Stimulated activated naive CD8-positive, alpha-beta T cell treated with anti-CD3 and anti-CD28 coated beads, Interleukin-15, amount 100 ng/mL, for 72 hours (primary cell): ENCODE measurements at places on chromosomes 16 and 17.
A peak's percentile ranks its signal among the peaks of the same experiment; 100 is the strongest.

DNA sequence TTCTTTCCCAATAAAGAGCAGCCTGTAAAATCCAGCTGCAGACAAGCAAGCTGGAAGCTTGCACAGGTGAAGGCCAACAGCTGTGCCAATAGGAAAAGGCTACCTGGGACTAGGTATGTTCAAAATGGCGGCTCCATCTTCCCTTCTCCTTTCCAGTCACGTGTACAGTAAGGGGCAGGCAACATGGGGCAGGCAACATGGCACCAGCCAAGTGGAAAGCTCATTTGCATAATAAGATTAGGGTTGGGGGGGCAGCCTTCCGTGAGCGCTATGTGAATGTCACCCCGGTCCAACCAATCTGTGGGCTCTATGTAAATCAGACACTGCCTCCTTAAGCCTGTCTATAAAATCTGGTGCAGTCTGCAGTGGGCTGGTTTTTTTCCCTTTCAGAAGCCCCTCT, 31.3 kb downstream of the TVP23A start:
- no peak for DNase-seq

- peak; percentile 62 for DNase-seq
Measured at GRCh38 chr16:88810166-88810911, 1.4 kb downstream of the APRT start.

DNA sequence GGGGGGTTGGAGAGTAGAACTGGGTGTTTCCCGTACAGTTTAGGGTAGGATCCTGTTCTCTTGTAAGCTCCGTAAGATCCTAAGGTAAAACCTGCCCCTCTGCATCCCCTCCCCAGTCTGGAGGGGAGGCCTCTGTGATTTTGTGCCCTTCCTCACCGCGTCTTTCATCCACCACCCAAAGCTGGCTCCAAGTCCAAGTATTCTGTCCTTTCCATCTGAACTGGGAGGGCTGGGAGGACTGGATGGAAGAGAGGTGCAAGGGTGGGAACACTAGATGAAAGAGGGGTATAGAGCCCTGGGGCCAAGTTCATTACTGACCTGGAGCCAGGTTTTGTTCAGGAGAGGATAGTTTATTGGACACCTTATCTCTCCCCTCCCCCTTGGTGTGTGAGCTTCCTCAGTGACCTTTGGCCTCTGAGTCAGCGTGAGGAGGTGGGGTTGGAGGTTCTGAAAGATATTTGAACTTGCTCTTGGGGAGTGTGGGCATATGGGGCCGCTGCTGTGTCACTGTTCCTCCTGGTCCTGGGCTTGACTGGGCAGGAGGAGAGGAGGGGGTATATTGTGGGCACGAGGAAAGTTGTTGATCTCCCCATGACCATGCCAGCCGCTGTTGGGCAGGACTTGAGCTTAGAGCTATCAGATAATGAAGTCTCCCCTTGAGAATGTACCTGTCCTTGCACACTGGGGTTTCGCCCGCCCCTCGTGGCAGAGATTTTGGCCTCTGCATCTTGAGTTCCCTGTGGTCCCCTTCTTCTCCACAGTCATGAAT, 1.6 kb downstream of the LASP1 start:
- peak; percentile 66 for DNase-seq

GRCh38 chr17:55340686-55341085, 75.9 kb downstream of the HLF start:
- DNase-seq, result no peak

DNA sequence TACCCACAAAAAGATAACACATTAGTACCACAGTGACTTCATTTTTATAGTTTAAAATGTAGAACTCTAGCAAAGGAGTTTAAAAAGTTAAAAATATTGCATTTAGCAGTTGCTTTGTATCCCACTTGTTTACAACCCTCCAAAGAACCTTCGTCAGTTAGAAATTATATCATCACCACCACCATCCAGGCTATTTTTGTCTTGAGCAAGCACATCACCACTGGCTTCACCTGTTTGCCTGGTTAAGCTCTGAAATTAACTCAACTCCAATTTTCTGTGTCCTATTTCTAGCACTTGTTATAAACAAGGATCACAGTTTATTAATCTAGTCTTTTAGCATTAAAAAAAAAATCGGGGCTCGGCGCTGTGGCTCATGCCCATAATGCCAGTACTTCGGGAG, 6.1 kb downstream of the GLYR1 start:
- no peak for DNase-seq

DNA sequence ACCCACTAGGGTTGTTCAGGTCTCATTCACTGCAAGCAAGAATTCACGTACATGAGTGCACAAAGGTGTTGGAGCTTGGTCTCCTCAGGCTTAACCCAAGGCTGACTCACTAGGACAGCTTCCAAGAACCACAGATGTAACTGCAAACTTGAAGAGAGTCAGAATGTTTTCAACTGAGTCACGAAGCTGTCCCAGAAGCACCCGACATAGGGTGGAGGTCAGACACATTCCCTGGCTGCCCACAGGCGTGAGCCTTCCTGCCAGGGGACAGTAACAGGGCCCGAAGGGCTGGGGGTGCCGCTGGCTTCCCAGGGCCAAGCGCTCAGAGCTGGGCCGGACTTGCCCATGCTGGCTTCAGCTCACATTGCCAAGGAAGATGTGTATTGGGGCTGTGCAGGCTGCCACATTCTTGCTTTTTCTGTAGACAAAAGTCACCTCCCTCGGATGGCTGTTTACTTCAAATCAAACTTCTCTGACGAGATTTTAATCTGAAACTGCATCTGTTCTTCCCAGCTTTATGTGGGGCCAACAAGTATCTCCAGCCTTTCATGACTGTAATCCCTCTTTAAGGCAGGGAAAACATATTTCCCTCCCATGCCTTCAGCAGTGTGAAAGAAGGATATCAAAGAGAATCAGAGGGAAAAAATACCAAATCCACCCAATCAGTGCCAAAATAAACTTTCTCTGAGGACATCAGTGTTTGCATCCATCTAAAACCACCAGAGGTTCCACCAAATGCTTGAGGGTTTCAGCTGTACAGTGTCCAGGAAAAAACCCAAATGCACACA, 14.3 kb downstream of the CMTM3 start:
- no peak for DNase-seq

DNA sequence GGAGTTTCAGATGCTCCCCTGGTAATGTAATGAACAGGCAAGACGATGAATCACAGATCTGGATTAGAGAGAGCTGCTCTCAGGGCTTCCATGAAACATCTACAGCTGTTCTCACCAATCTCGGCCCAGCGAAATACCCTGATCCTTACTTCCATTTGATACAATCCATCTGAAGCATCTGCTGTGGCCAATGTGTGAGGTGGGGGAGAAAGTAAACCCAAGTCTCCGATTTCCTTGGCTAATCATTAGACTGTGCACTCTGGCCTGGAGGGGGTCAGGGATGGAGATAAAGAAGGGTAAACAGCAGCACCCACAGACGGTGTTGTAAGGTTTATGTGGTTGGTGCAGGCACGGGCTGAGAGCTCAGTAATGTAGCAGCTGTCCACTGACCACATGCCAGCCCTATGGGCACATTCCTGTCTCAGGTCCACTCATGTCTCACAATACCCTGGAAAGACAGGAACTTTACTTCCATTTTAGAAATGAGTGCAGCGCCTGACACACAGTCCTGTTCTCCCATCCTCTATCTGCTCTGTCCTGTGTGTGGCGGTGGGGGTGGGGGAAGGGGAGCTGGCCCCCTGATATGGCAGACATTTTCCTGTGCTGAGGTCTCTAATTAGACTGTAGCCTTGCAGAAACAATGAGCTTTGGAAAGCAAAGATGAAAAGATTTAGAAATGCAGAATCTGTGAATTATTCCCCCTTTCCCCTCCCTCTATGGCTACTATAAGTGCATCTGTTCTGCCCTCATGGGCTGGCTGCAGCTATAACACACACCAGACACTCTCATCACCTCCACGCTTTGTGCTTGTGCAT, 48.3 kb upstream of the ERN1 start:
- DNase-seq, result no peak

DNA sequence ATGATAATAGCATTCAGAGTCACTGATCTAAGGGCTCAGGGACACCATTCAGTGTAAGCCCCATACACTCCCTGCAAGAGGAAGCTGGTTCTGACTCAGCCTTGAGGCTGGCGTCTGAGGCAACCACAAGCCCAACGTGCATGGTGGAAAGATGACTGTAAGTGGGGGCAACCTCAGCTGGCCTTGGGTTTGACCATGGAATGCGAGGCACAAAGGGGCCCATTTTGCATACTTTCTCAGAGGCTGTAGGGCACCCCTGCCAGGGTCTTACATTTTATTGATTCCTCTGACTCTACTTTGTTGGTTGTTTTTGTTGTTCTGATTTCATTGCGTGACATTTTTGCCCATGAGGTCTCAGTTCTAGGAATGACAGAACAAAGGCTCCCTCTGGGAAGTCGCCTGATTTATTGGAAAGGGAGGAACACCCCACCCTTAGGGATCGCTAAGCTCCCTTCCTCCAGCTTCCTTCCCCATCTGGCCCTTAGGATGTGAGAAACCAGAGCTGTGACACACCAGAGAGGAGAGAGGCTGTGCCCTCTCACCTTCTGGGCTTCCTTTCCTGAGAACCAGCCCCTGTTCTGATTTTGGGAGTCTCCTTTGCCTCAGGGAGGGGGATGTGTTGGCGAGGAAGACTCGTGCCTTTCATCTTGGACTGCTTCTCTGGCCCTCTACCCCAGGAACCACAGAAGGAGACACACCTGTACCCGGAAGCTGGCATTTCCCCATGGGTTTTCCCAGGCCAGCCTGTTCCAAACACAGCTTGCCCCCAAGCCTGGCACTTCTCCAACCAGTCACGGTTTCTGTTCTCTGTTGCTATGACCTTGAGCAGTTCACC, 5.6 kb upstream of the CIITA start:
- DNase-seq, result peak; percentile 70

- no peak for DNase-seq
Measured at GRCh38 chr17:32769846-32770245, 107.1 kb downstream of the MYO1D start.

- DNase-seq, result peak; percentile 37
Measured at GRCh38 chr16:85448557-85449190, 164.4 kb upstream of the GSE1 start.

DNA sequence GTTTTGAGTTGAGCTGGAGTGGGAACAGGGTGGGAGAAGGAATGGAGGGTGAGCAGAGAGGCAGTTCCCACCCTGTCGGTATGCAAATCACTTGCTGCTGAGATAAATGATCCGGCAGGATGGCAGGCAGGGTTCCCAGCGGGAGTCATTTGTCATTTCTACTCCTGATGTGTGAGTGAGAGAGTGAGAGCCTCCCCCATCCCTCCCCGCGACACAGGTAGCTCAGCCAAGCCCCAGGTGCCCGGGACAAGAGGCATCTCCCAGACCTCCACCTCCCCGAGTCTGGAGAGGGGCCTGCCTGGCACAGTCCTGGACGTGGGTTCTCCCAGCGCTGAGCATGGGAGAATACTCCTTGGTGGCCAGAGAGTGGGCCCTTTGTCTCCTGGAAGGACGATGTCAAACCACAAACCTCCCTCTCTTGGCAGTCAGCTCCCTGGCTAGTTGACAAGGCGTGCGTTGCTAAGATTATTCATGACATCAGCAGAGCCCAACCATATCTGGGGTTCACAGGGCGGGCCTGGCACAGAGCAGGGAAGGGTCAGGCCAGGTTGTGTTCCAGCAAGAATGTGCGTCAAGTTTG, 33.7 kb upstream of the TNRC6C start:
- no peak for DNase-seq

DNA sequence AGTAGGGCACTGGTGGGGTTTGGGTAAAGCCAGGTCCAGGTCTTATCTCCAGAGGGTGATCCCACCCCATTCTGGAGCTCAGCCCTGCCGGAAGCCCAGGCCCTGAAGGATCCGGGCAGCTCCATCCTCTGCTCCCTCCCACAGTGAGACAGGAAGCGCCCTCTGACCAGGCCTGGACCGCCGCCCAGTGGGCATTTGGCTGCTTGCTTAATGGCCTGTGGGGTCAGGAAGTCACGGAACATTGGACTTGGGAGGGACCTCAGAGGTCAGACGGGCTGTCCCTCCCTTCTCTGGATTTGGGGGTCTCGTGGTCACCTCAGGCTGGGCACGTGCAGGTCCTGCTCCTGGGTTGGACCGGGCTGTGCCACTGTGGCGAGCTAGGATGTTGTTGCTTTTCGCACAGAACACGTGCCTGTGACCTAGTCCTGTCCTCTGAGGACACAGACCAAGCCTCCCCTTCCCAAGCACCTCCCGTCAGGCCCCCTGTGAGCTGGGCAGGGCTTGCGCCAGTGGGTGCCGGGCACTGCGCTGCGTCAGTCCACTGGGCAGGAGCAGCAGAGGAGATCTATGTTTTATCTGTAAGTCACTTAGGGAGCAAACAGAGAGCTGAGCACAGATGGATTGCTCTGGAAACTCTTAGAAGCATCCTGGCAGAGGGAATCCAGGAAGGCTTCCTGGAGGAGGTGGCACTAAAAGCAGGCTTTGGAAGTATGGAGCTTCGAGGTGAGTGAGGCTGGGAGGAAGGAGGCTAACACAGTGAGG, 49.4 kb upstream of the GSE1 start:
- no peak for DNase-seq

GRCh38 chr17:10797476-10798328, 6.2 kb downstream of the TMEM238L start:
- DNase-seq, result no peak

- no peak for DNase-seq
Measured at GRCh38 chr17:31834448-31834847, 24.6 kb downstream of the COPRS start.

GRCh38 chr17:73027130-73027741, 65.3 kb downstream of the SLC39A11 start:
- DNase-seq, result no peak

DNA sequence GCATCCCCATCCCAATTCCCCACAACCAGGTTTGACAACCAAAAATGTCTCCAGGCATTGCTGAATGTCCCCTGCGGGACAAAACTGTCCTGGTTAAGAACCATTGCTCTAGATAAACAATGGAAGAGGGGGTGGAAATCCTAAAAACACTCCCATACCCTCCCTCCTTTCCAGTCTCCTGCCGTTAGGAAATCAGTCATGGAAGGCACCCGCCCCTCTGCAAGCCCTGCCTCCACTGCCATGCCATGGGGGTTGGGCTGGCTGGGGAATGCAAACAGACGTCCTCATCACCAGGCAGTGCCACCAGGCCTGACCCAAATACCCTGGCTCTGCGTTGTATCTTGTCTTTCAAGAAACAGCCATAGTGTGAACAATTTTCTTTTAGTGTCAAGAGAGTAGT, 57.5 kb downstream of the CYTH1 start:
- no peak for DNase-seq

DNA sequence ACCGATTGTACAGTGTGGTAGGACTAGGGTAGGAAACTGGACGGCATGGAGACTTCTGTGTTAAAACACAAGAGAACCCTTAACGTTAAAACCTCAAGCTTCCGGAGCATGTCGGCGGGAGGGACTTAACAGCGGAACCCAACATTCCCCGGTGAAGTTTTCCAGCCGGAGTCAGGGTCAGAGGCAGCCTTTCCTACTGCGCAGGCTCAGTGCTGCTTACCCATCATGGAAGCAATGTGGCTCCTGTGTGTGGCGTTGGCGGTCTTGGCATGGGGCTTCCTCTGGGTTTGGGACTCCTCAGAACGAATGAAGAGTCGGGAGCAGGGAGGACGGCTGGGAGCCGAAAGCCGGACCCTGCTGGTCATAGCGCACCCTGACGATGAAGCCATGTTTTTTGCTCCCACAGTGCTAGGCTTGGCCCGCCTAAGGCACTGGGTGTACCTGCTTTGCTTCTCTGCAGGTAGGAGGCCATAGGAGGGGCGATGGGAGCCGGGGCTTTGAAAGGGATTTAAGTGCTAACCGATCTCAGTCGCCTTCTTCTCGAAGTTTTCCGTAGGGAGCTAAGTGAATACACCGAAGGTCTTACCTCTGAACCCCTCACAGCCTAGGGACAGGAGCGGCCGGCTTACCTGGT, at the start of gene PIGL:
Gene PIGL, plus strand, starts transcription at position 209 of the 634 bp plus-strand sequence. Its CDS starts 17 bp downstream, at position 226.
- DNase-seq, result peak; percentile 79
